ENCODE measurements at places on chromosomes 7 and 10. TPM values are rescaled to one million over a fixed set of nuclear protein-coding genes. Genes with fewer than 3 reads are reported as not detected.

Gene SEMA3E
- not detected for total RNA-seq

Gene TMEM60
- 19.4 TPM for total RNA-seq

Gene CARD11
- total RNA-seq, result 136 TPM

Gene SGCE
- 2.4 TPM for total RNA-seq

Gene PLPP4
- not detected for total RNA-seq

Gene PTF1A
- not detected for total RNA-seq

Gene CCL24
- not detected for total RNA-seq

Gene MOGAT3
- not detected for total RNA-seq

Gene SPDYE11
- not detected for total RNA-seq

Gene PNLIP
- total RNA-seq, result not detected

Gene IFIT1B
- not detected for total RNA-seq

- no peak for DNase-seq
These were observed 19.2 kb downstream of the ABCB4 start for GRCh38 chr7:87456247-87456646.

DNA sequence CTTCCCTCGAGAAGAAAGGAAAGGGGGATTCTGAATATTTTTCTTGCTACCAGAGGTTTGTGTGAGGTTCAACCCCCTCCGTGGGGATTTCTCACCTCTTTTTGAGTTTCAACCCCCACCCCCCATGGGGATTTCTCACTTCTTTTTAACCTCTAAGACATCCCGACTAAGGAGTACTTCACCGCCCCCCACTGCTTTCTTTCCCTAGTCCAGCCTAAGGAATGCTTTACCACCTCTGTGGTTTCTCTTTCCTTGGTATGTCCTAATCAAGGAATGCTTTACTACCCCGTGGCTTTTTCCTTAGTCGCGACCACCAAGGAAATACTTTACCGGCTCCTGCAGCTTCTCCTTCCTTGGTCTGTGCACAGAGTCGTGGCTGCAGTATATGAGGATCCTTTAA, 149.4 kb downstream of the LYZL1 start:
- DNase-seq, result no peak

GRCh38 chr7:107692501-107692900, 31.9 kb downstream of the SLC26A4 start:
- no peak for DNase-seq

- DNase-seq, result no peak
These were observed 70.3 kb downstream of the SEC23IP start for GRCh38 chr10:119962837-119963236.

DNA sequence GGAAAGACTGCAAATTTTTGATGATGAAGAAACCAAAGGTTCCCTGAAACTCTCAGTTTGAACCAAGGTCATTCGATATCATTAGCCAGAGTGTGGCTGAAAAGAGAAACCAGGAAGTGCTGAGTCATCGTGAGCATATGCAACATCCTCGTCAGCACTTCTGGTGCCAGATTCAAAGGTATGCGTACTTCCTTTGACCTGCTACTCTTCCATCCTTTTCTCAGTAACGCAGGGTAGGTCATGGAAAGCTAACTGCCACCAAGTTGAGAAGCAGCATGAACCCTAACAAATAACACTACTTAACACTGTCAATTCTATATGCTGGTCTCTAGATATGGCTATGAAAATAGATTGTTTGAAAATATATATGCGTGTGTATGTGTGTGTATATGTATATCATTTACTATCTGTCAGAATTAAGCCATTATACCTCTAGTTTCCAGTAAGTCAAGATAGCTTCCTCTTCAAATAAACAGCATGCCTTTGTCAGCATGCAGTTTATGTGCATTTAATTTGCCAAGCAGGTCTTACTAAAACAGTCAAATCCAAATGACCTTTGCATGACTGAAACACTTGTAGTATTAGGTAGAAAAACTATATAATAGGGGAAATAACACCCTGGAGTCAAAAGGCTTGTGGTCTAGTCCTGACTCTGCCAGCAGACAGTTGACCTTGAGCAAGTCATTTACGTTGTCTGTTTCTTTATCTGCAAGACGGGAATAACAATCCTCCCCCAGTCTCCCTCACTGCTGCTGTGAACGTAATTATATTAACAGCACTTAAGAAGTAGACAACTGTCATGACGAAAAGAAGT, 26.4 kb downstream of the CDK6 start:
- DNase-seq, result peak; percentile 90

GRCh38 chr7:55134786-55135185, 116.0 kb downstream of the EGFR start:
- no peak for DNase-seq

- DNase-seq, result no peak
These were observed 31.6 kb downstream of the HOXA1 start for GRCh38 chr7:27064159-27064558.

DNA sequence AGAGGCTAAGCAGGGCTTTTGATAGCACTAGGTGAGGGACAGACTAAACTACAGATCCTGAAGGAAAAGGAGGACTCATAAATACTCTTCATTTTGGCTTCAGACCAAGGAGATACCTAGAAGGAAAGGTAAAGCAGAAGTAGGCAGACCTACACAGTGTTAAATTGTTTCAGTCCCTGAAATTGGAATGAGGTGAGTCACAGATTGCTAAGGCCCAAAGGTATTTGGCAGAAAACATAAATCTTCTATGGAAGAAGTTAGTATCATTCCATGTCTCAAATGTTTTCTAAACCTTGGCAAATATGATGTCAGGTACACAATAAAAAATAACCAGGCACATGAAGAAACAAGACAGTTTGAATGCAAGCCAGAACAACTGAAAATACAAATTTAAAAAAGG, 30.0 kb downstream of the MTERF1 start:
- no peak for DNase-seq

DNA sequence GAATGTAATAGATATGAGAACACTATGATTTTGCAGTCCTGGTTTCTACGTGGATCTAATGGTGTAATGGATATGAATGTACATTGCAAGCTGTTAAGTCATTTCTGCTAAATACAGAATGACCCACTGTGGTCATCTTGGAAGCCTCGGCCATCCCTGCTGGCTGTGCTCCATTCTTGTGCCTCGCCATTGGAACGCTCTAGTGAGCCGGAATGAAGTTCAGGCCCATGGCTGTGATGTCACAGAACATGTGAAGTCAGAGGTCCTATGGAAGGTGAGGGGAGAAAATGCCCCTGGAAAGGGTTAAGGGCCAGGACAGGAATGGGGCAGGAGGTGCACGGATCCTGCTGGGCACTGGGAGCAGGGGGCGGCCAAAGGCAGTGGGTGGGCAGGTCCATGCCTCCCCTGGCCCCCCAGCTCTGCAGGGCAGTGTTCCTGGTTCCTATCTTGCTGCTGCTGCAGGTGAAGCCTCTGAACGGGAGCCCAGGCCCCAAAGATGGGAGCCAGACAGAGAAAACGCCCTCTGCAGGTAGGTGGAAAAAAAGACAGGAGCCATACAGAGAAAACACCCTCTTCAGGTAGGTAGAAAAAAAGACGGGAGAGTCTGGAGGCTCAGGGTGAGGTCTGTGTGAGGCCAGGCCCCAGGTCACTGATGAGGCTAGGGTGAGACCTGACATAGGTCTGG, at the start of gene LLCFC1:
TSS of gene LLCFC1 (plus strand) at position 259 of the 685 bp plus-strand sequence. CDS start at position 397, 138 bp downstream.
- no peak for DNase-seq

- no peak for DNase-seq
These were observed 809.2 kb downstream of the NXPH1 start for GRCh38 chr7:9242636-9243035.

GRCh38 chr7:128830231-128831177, at the start of gene FLNC:
Gene FLNC (plus strand): TSS chr7:128830406. CDS start chr7:128830638, 232 bp downstream.
- peak; percentile 55 for DNase-seq

GRCh38 chr10:128087884-128088709, 38.1 kb downstream of the MKI67 start:
- DNase-seq, result no peak

DNA sequence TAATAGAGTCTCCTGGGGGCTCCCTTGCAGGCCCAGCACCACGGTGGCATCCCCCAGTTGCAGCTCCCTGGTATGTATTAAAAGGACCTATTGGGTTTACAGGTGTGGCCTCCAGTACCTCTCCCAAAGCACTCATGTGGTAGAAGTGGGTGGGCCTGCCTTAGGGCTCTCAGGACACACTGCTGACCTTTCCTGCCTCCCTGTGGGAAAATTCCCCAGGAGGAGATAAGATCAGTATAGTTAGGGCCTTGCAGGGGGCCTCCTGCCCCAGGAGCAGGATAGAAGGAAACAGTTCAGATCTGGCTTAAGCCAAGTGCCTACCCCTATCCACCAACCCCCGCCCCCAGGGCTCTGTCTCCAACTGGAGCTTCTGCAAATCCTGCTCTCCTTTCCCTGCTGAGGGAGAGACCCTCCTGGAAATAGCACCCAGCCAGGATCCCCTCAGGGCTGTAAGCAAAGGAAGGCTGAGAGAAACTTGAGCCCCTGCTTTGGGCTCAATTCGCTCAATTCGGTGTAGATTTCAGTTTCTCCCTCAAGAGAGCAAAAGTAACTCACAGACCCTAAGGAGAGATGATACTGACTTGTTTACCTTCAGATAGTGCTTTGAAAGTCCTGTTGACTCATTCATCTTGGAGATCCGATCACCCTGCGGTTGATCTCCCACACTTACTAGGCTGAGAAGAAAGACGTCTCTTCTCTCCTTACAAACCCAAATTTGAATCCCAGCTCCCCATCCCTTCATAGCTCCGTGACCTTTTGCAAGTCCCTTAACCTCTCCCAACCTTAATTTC, 130.6 kb downstream of the WDR11 start:
- no peak for DNase-seq

- no peak for DNase-seq
These were observed 73.8 kb downstream of the CUL1 start for GRCh38 chr7:148772297-148773089.

DNA sequence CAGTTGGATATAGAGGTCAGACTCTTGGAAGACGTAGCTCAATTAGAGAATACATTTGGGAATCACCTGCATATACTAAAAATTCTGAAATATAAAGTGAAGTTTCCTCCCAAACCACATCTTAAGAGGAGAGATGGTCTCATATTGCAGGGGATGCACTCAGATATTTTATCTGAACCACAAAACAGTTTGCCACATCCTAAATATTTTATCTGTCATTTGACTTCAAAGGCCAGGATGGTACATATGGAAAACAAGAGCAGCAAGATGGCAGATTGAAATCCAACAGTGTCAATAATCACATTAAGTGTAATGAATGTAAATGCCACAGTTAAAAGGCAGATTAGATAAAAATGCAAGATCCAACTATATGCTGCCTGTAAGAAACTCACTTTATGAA, 97.1 kb downstream of the GALNT11 start:
- DNase-seq, result no peak

DNA sequence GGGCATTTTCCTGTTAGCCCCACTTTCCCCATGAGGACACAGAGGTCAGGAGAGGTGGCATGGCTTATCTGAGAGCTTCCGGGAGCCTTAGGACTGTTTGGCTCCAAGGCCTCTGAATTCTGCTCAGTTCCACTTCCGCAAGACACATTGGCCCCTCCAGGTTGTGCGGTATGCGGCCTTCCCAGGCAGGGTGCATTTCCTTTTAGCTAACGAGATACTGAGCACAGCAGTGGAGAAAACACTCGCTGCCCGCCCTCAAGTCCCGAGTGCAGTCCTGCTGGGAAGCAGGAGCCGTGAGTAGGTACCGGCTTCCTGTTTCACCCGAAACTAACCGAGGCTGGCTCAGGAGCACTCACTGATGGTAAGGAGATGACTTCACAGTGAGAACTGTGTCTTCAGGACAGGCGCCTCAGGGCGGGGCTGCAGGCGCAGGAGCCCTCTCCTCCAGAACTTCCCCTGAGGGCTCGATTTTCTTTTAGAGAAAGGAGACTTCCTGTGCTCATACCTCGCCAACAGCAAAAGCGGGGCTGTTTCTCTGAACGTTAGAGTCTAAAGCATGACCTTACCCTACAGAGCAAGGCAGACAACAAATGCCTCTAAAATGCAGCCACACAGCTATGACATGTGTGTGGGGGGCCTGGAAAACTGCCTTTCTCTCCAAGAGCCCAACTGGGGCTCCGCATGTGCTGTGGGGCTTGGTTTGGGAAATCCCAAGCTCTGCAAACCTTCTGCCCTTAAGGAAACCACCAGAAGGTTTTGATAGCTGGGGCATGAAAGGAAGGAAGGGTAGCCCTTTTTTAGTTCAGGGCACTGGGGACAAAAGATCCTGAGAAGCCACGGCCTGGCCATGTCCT, 25.9 kb downstream of the RGS10 start:
- peak; percentile 83 for DNase-seq

DNA sequence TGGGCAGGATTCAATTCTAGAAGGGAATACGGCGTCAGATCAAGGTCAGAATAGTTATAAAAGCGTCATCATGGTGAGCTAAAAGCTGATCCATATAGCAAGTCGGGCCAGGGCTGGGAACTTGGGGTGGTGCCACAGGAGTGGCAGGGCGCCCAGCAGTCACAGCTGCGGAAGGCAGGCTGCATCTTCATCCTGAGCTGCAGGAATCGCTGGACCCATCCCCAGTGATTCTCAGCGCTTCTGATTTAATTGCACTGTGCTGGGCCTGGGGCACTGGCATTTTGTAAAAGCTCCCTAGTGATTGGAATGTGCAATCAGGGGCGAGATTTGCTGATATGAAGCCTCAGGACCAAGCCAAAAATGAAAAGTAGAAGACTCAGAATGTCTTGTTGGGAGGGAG, 135.3 kb downstream of the CTTNBP2 start:
- DNase-seq, result no peak

DNA sequence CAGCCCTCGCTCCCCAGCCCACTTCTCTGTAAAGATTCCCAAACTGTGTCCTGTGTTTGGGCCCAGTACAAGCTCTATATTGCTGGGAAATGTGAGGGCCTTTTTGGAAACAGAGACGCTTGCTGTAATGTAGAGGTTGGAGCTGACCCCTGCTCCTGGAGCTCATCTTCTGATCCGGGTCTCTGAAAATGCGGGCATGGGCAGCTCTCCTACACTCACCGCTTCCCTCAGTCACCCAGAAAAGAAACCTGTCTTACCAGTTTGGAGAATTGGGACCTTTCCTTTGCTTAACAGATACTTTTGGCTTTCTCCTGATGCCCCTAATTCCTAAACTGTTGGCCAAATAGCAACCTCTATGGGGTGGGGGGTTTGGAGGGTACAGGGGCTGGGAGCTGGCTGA, 18.2 kb downstream of the BAG3 start:
- no peak for DNase-seq

DNA sequence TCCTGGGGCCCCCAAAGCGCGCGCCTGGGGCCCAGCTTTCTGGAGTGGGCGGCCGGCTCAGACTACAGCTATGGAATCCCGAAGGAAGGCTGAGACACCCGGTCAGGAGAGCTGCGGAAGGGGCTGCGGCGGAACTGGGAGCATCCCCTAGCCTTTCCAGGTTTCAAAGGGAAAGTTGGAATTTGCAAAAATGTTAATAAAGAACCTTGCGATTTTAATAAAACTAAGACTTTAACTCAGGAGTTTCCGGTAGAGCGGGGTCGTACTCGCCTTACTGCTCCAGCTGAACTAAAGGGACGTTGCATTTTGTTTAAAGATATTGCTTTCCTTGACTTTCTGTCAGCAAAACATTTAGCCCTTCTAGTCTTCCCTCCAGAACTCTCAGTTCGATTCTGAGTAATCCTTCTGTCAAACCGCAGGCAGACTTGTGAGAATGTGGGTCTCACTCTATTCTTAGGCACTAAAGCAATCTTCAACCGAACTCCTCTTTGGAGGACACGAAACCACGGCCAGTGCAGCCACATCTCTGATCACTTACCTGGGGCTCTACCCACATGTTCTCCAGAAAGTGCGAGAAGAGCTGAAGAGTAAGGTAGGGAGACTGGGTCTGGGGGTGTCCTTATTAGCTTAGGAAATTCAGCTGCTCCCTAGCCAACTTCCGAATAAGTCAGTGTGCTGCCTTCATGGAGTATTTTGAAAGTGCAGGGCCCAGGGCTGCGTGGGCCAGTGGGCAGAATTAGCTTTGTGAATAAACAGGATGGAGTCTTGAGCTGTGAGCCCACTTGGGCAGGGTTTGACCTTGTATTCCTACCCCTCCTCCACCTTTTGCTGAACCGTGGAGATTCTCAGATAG, 1.9 kb downstream of the CYP26A1 start:
- DNase-seq, result peak; percentile 54

- DNase-seq, result no peak
These were observed 10.6 kb upstream of the TLX1 start for GRCh38 chr10:101120520-101120883.
